Ureter (tissue), 1 donor: ENCODE measurements at places on chromosomes 5 and 9.

DNA sequence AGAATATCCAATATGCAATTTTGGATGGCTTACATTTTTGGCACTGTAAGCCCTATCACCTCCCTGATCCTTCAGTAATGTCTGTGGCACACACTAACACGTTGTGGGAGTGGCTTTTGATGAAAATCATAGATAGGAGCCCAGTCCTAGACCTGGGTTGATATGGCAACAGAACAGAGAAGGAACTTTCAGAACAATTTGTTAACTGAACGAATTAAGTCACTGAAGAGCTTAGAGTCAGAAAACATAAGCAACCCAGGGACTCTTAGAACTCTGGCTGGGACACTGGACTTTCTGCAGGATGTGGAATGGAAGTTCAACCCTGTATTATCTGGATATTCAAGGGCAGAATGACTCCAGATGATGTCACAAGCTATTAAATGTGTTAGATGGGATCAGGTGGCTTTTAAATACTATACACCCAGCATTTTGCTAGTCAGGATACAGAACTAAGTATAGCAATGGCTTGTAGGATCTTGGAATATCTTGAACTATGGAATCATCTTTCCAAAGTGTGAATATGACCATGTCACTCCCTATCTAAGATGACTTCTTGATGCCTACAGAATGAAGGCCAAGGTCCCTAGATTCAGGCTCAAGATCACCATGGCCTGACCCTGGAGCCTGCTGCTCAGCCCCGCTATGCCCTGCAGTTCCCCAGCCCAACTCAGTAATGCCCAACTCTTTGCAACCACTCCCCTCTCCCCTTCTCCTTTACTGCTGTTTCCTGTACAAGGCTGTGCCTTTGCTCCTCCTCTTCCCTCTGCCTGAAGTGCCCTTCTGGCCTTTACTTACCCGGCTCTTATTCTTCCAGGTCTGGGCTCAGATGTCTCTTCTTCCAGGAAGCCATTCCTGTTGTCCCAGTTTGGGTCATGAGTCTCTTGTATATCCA is 42.8 kb downstream of the VLDLR start:
- no peak for DNase-seq

DNA sequence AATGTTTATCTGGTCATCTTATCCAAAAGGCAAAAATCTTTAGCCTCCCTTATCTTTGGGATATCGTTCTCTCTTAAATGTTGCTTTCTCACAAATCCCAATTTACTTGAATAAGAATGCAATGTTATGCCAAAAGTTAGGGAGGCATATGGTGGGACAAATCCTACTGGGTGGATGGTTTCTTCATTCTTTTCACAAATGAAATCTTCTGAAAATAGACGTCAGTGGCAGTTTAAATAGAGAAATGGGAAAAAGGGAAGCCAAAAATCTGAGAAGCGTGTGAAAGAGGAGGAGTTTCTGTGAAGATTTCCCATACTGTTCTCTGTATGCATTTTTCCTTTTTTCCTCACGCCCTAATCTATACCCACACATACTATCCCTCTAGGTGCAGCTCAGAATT is 2.5 kb upstream of the PCDHAC1 start:
- DNase-seq, result no peak

DNA sequence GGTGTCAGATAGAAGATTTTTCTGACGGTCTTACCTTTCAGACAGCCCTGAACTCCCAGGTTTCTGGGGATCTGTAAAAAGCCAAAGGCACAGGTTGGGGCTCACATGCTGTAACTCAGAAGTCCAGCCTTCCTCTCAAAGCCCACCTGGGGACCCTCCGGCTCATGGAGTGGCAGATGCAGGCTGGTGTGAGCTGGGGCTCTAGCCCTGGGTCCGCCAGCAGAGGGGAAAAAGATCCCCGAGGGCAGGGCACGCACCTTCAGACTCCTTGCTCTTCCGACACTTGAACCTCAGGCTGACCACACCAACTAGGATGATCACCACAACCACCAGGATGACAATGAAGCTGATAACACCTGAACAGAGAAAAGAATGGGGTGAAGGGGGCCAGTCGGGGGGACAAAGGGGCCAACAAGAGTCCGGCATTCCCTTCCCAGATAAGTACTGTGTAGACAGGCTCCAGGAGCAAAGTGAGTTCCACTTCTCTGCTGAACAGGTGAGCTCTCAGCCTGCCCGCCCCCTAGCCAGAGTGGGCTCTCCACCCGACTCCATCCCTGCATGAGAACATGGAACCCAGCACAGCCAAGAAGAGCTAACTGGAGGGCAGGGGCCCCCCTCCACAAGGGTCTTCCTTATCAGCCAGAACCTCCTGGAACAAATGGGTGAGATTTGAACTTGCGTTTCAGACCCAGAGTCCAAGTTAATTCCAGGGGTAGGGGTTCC is 7.8 kb downstream of the ECSCR start:
- no peak for DNase-seq

GRCh38 chr9:133309608-133310007 is 26.4 kb downstream of the SURF6 start:
- DNase-seq, result no peak

DNA sequence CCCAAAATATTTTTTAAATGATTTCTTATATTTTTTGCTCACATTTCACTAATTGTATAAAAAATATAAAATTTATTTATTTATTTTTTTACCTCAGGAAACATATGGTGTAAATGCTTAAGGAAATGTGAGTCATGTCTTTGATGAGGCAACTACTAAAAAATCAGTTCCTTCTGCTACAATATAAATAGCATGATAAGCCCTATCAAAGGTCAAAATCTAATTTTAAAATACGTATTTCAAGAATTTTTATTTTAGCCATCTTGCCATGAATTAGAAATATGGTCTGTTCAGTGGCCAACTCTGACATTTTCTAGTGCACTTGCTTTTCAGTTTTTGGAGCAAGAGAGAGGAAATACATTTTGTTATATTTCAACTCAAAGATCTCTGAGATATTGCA is 50.5 kb downstream of the PDE4D start:
- DNase-seq, result no peak

DNA sequence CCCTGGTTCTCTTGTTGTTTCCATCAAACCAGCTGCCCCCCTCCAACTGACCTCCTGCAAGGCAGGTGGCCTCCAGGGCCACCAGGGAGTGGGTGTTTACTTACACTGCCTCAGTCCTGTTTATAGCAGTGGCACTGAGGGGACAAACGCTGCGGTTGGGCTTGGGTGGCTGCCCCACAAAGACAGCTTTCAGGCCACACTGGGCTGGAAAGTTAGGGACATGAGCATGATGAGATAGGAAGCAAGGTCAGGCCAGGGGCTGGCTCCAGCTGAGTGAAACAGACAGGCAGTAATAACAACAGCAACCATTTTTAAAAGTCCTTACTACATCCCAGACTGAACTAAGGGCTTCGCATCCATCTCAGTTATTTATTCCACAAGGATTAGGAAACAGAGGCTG is 20.6 kb downstream of the BOD1 start:
- no peak for DNase-seq

DNA sequence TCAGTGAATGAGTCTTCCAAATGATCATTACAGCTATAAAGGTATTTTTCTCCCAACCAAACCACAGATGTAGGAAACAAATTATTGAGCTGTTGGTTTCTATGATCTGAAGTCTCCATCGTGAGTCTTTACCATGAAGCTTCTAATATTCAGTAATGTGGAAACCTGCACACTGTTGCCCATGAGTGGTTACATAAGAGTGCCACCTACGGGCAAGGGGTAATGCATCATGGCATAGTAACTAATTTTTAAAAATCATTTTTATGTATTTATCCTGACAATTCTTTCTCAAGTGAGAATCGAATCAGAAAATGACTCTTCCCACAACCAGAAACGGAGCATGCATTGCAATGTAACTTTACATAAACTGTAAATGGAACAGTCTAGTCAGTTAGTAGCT is 282.5 kb upstream of the SMARCA2 start:
- no peak for DNase-seq

DNA sequence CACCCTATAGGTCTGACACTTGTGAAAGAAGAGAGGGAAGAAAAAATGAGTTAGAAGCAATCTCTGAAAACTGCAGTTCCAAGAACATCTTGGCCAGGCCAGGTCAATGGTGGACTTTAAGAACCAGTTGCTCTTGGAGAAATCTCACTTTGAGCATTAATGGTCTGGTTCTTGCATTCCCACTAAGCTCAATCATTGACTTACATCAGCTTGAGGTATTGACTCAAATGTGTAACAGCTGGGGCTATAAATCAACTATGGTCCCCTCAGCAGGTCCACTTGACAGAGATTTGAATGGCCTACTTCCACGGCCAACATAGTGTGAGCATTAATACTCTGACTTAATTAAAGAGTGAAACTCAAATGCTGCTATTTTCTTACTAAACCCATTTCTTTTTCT is 357.8 kb upstream of the RGMB start:
- DNase-seq, result no peak

GRCh38 chr9:92719028-92719647 is 45.5 kb downstream of the BICD2 start:
- no peak for DNase-seq

GRCh38 chr9:69674112-69674685 is 2.0 kb upstream of the APBA1 start:
- no peak for DNase-seq

- no peak for DNase-seq
Observed at GRCh38 chr5:179413711-179414458, 68.6 kb upstream of the ADAMTS2 start.

DNA sequence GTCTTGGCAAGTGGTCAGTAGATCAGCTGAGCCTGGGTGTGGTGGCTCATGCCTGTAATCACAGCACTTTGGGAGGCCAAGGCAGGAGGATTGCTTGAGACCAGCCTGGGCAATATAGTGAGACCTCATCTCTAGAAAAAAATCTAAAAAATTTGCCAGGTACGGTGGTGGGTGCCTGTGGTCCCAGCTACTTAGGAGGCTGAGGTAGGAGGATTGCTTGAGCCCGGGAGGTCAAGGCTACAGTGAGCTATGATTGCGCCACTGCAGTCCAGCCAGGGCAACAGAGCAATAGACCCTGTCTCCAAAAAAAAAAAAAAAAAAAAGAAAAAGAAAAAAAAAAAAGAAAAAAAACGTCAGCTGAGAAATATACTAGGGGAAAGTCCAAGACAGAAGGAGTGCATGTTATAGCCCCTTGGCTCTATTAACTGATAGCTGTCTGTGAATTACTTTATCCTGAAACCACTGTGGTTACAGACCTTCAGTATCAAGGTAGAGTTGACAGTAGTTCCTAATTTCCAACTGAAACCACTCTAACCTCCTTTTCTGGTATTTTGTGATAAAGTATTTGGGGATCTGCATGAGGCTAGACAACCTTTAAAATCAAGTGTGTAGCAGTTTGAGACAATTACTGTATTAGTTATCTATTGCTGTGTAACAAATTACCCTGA is 2.3 kb upstream of the INIP start:
- no peak for DNase-seq

GRCh38 chr5:89276566-89277305 is 393.8 kb upstream of the MEF2C start:
- DNase-seq, result no peak

DNA sequence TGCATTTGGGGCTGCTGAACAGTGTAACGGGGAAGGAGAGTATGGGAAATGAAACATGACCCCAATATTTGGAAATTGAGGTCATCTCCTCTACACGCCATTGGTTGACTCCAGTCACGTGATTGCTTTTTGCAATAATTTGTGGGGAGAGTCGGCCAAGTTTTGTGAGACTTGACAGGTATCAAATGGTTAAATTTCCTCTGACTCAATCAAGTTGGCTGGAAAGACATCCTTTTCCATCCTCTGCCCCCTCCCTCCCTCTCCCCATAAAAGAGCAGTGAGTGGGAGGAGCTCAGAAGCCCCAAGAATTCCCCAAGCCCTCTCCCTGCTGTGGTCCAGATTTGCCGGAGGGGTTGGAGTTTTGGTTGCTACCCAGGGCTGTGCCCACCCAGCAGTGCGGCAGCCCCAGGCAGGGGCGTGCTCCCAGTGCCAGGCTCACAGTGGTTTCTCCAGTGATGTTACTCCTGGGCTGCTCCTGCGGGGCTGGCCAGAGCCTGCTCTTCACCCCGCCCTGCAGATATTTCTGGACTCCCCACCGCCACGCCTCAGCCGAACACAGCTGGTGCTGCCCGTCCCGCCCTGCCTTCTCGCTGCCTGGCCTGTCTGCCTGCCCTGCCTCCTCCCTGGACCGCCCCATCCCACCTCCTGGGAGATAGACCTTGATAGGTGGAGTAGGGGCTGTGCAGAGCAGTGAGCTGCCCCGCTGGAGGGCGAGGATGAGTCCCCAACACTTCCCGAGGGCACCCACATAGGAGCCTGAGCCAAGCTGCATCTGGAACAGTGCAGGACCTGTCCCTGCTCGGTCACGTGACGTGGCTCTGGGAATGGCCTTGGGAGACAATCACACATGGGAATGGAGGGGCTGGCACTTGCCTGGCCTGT is 3.4 kb downstream of the COL5A1 start:
- DNase-seq, result peak; percentile 87

GRCh38 chr9:129451669-129452068 is 169.2 kb downstream of the C9orf50 start:
- DNase-seq, result no peak

- no peak for DNase-seq
Observed at GRCh38 chr9:8437259-8437658, 637.7 kb upstream of the DMAC1 start.

DNA sequence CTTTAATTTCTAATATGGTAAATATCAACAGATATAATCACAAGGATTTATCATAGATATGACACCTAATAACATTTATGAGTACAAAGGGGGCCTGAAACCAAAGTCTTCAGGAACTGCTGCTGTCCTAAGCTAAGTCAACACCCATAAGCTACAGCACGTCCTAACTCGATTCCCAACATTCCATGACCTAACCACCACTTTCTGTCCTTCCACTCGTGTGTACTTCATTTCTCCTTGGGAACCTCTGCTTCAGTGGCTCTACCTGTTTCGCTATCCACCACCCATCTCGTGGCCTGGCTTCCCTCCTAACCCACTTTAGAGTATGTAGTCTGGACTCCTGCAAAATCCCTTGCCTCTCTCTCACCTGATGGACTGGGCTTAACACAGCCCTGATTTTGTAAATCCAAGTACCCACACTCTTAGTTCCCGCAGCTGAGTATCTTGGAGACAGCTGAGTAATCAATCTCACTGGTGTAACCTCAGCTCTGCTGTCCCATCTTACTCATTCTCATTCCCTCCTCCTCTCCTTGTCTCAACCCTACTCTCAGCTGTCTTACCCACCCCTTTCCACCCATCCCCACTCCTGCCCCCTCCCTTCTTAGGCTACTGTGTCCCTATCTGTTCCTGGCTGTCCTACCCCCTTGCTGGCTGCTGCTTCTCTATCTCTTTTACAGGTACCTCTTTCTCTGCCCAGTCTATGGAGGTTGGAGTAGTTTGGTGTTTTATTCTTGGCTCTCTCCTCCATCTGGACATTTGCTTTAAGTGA is 101.8 kb downstream of the MAST4 start:
- no peak for DNase-seq

DNA sequence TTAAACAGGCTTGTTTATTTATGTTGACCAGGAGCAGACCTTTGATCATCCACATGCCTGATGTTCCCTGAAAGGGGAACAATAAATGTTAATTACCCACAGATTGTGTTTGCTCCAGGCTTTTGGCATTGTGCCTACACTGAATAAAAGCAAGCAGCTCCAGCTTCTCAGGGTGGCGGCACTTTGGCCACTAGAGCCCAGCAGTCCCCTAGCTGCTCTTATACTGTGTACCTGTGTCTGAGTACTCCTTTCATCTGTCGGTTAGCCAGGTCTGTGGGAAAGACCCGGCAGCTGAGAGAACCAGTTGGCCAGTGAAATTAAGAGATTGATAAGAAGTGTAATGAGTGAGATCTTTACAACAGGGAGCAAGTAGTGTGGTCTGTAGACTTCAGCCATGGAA is 254.8 kb upstream of the FTMT start:
- no peak for DNase-seq
